SJSA1 (cell line): ENCODE measurements at places on chromosomes 1 and 21. TPM values are rescaled to one million over a fixed set of nuclear protein-coding genes. Genes with fewer than 3 reads are reported as not detected.

Gene C1orf116
- total RNA-seq = 0.03 TPM in 1 of 2 replicates, not detected in the other

DNA sequence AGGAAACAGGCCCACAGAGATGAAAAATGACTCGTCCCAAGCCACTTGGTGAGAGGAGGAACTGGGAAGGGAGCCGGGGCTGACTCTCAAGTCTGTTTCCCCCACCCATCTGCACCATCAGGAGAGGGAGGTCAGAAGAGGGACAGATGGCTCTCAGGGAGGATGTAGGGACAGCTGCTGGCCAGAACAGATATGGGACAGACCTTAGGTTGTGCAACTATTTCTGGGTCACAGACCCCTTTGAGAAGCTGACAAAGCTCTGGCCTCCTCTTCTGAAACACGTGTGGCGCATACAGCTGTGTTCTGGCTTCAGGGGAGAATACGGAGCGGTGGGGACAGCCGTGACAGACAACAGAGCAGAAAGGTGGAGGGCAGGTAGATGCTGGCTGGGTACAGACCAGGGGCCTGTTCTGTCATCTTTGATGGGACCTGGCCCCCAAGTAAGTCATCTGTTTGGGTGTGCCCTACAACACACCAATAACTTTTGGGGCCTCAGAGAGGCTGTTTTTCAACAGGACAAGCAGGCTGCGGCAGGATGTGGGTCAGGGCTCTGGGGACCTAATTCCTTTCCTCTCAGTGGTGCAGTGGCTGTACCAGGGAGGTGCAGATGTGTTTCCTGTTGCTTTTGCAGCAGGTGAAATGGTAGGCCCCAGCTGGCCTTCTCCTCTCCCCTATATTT lies 7.3 kb downstream of the SH3BGRL3 start:
- H3K4me3 ChIP-seq = no peak overlapping the region
- H3K27ac ChIP-seq = no peak overlapping the region
- peaks cover 25% of the 10 kb centered on the region for H3K36me3 ChIP-seq
- H3K27me3 ChIP-seq = no peaks in the 10 kb centered on the region

- 0 out of 2 replicates have a peak overlapping the region, but pooled peaks have one; percentile 14 for H3K27ac ChIP-seq
- H3K4me1 ChIP-seq = peaks cover 11% of the 10 kb centered on the region
- no peak overlapping the region for H3K4me3 ChIP-seq
- DNase-seq = no peak
- H3K27me3 ChIP-seq = no peaks in the 10 kb centered on the region
Observed at GRCh38 chr1:51946300-51946699, 44.2 kb downstream of the RAB3B start.

GRCh38 chr1:200410566-200410878 lies 686 bp upstream of the ZNF281 start:
- H3K27me3 ChIP-seq = no peaks in the 10 kb centered on the region
- H3K4me1 ChIP-seq = peaks cover 47% of the 10 kb centered on the region
- no peak for DNase-seq
- H3K36me3 ChIP-seq = peaks cover 42% of the 10 kb centered on the region
- H3K27ac ChIP-seq = no peak overlapping the region

- peaks cover 30% of the 10 kb centered on the region for H3K4me1 ChIP-seq
- H3K36me3 ChIP-seq = no peaks in the 10 kb centered on the region
- no peaks in the 10 kb centered on the region for H3K27me3 ChIP-seq
- peak; percentile 88 for DNase-seq
- peak overlapping the region; percentile 91 for H3K27ac ChIP-seq
- no peak overlapping the region for H3K4me3 ChIP-seq
Observed at GRCh38 chr1:220733086-220733601, 15.0 kb upstream of the MTARC2 start.
